T-helper 1 cell (primary cell): ENCODE measurements at places on chromosomes 13 and 19.

DNA sequence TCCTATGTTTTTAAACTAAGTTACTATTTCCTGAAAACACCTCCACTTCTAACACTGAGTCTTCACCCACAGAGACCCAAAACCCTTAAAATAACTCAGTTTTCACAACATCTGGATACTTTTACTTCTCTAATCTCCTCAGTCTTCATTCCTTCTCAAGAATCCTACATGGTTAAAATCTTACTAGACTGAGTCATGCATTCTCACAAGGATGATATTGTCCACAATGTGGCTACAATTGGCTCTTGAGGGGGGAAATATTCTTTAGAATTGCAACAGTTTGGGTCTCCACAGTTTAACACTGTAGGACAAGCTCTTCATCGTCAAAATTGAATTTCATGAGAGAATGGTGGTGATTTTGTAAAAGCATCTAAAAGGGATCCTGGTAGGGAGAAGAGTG lies 397.1 kb downstream of the SLITRK5 start:
- no peak for DNase-seq

GRCh38 chr19:10636304-10636972 lies 11.1 kb downstream of the SLC44A2 start:
- no peak for DNase-seq

GRCh38 chr13:77456271-77456670 lies 79.2 kb upstream of the SCEL start:
- DNase-seq: no peak

DNA sequence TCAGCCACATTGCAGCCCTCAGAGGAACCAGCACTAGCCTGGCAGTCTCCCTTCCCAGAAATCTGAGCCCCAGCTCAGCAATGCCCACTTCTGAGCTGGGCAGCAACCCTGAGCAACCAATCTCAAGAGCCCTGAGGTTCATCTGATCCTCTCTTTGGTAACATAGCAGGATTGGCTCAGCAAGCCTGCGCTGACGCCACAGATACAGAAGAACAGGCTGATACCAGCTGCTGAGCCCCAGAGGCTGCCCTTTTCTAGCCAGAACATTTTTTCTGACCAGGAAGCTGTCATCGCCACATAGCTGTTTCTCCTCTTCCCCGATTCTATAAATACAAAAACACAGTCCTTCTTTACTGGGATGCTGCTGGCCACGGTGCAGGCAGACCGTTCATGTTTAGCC lies 59.8 kb downstream of the TRPM4 start:
- no peak for DNase-seq

DNA sequence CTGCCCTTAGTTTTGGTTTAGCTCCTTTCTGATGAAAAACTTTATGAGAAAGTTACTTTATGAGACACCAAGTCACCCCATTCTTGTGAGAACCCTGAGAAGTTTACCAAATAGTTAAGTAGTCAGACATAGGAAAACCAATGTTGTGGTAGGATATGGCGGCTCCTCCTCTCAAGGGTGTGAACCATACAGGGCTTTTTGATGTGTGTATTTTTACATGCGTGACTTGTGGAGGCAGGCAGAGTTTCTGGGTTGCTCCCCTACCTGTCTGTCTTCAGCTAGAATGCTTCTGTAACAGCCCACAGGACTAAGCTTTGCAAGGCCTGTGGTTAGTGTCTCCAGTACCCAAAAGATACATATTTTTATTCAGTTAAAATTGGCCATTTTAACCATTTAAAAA lies 18.3 kb downstream of the UBAC2 start:
- peak; percentile 53 for DNase-seq

- peak; percentile 62 for DNase-seq
Measured at GRCh38 chr19:2273356-2274184, 8.4 kb downstream of the PEAK3 start.

- no peak for DNase-seq
Measured at GRCh38 chr13:98504371-98504963, 72.4 kb downstream of the STK24 start.

DNA sequence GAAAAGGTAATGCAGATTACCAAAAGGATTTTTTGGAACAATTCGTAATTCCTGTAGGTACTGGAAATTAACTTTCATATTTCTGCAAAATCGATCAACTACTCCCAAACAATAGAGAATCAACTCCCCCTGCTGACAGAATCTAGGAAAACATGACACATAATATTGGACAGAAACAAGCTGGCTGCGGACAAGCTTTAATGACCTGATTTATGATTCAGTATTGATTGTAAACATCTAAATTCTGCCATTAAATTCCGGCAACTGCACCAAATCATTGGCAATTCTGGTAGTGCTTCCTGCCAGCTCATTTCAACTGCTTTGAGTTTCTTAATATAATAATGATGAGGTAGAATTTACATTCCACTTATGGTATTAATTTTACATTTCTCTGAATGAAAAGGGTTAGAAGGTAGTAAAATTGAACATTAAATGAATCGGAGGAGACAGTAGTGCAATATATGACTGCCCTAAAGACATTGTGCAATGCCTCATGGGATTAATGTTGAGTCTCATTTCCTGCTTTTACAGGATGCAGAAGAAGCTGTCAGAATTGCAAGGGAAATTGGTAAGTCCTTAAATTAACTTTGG lies 146.5 kb downstream of the PCCA start:
- DNase-seq: no peak

- no peak for DNase-seq
Measured at GRCh38 chr13:82501834-82502233, 1380.4 kb downstream of the SLITRK1 start.

- DNase-seq: no peak
Measured at GRCh38 chr13:47291107-47291656, 394.3 kb upstream of the HTR2A start.

- DNase-seq: no peak
Measured at GRCh38 chr19:30356951-30357579, 15.1 kb upstream of the ZNF536 start.

DNA sequence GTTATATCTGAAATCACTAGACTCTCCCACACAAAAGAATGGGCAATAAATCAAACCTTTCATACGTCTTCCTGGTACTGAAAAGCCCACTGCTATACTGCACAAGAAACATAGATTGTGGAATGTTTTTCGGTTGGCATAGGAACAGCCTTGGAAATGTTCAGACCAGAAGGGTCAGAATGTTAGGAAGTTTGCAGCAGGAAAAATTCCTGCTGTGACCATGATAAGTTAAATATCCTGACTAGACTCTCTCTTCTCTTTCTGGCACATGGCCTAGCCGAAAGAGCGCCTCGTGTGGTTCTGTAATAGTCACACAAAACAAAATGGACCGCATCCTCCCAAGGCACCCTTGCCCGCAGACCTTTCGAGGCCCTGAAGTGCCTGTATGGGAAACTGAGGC lies 427.2 kb downstream of the COG6 start:
- no peak for DNase-seq

DNA sequence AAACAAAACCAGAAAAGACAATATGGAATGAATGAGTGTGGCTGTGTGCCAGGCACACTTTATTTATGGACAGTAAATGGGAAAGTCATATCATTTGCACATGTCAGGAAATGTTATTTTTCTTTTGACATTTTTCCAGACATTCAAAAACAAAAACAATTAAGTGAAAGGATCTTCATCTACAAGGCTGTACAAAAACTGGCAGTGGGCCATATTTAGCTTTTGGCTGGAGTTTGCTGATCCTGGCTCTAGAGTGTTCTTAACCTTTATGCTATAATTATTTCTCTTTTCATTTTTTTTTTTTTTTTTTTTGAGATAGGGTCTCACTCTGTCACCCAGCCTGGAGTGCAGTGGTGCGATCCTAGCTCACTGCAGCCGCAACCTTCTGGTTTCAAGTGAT lies 6.5 kb upstream of the TNFSF9 start:
- DNase-seq: no peak

GRCh38 chr13:40519637-40520036 lies 146.8 kb downstream of the FOXO1 start:
- no peak for DNase-seq

GRCh38 chr19:49843265-49843664 lies 7.7 kb upstream of the PTOV1 start:
- no peak for DNase-seq

GRCh38 chr13:75025956-75026355 lies 456.0 kb downstream of the TBC1D4 start:
- DNase-seq: no peak

- DNase-seq: no peak
Measured at GRCh38 chr13:41700790-41701310, 243.5 kb downstream of the RGCC start.

- DNase-seq: peak; percentile 33
Measured at GRCh38 chr13:28751175-28751960, 32.6 kb upstream of the SLC46A3 start.

GRCh38 chr13:40878321-40878720 lies 88.9 kb downstream of the SLC25A15 start:
- DNase-seq: no peak

- no peak for DNase-seq
Measured at GRCh38 chr13:32587811-32588170, 1.5 kb downstream of the PDS5B start.

- DNase-seq: no peak
Measured at GRCh38 chr19:31264041-31264778, 85.0 kb downstream of the TSHZ3 start.

DNA sequence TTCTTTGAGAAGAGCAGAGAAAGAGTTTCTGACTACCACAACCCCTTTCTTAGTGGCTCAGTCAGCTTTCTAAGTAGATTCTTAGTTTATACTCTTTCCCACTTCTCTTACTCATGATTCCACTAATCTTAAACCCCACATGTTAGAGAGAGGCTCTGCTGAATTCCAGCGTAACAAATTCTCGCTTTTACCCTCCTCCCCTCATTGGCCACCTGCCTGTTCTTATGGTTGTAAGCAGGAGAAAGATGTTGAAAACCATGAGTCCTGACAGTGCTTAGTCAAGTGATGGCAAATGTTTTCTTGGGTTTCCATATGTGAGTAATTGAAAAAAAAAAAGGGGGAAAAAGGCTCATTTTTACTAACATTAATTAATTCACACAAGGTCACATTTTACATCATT lies 125.9 kb downstream of the ZDHHC20 start:
- no peak for DNase-seq

- DNase-seq: no peak
Measured at GRCh38 chr13:45138282-45138681, 18.0 kb downstream of the GTF2F2 start.

- no peak for DNase-seq
Measured at GRCh38 chr13:73722120-73722519, 412.1 kb downstream of the KLF12 start.

- DNase-seq: peak; percentile 35
Measured at GRCh38 chr13:51286135-51287002, 53.1 kb upstream of the SERPINE3 start.

DNA sequence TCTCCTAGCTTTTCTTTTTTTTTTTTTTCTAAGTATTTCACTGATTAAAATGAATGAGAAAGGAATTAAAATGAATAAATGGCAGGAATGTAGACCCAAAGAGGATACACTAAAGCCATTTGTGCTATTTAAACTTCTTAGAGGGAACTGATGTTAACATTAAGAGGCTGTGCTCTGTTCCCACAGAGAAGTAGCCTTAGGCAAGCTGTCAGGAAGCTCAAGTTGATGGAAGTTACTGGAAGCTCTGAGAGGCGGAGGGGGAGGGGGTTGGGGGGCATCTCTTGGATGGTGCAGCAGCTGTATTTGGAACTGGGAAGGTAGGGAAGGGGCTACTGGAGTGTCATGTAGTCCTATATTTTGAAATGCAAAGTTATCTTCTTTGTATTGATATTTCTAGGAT lies 168.2 kb downstream of the DNAJC15 start:
- DNase-seq: no peak

DNA sequence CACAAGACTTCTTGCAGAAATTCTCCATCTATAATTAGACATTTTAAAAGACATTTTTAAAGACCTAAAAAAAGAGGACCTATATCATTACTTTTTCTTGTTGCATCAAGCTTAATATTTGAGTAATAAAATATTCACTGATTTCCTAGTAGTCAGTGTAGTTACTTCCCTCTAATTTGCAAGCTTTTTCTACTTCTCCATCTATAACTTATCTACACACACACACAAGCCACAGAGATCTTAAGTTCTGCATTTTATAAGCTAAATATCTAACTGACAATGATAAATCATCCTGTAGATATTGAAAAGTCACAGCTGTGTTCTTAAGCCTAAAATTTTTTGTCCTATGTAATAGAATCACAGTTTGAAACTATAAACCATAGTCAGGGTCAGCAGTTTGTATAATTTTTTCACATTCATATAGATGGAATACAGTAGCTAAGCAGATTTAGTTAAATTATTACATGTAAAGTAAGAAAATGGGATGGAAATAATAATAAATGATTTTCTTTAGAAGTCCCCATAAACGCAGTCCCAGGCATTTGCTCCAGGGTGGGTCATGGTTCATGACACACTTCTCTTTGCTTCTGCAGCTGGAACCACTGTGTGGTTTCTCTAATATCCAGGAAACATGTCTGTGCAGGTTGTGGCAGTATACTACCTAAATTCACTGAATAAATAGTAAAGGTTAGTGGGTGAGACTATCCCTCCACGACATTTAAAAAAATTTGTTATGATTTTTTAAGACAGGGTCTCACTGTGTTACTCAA lies 60.2 kb downstream of the ESD start:
- no peak for DNase-seq

DNA sequence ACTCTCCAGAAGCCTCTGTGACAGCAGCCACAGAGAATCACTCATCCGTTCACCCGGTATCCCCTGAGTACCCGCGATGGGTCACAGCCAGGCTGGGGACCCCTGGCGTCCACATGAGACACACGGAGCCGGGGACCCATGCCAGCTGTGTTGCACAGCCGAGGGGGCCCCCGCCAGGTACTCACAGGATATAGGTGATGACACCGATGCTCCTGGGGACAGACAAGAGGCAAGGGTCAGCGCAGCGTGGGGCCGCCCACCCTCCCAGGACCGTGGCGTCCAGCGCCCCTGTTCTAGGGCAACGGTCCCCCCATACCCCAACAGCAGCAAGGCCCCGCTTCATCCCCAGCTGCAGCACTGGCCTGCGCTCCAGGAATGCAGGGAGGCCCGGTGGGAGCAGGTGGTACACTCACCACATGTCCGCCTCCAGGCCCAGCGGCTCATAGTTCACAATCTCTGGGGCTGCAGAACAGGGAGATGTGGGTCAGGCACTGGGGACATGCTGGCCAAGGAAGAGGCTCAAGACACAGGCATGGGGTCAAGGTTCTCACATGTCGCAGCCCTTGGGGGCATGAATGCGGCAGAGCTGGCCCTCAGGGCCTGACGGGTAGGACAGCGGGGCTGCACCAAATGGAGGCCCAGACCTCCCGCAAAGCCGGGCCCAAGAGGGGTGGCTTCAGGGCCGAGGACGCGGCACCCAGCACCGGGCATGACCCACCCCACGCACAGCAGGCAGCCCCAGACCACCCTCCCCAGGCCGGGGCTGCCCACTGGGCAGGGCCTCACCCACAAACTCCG lies 7.2 kb downstream of the DAPK3 start:
- DNase-seq: no peak

GRCh38 chr13:28820099-28821051 lies at the start of gene MTUS2:
MTUS2 (plus strand) TSS chr13:28820339.
- DNase-seq: no peak

GRCh38 chr19:19719798-19720197 lies 13.1 kb downstream of the ZNF14 start:
- no peak for DNase-seq

GRCh38 chr19:35093941-35094647 lies 21.5 kb upstream of the FXYD3 start:
- DNase-seq: no peak
